Stimulated activated CD8-positive, alpha-beta memory T cell treated with anti-CD3 and anti-CD28 coated beads, Interleukin-2, amount 100 ng/mL, for 1 hour (primary cell): ENCODE measurements at places on chromosomes 5 and 9.

DNA sequence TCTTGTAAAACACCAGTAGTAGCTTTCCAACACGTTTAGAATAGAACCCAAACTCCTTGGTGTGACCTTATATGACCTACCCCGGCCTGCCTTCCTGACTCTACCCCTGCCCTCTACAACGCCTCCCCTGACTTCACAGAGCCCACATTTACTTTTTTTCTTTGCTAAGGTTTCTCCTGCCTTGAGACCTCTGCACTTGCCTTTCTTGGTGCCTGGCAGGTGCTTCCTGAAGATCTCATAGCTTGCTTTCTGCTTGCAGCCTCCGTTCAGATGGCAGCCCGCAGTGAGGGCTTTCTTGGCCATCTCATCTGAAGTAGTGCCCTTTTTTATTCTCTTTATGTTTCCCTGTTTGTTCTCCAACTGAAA lies 24.3 kb downstream of the NUP214 start:
- DNase-seq, result no peak

GRCh38 chr5:140362875-140363630 lies 3.1 kb downstream of the SLC4A9 start:
- peak; percentile 54 for DNase-seq

DNA sequence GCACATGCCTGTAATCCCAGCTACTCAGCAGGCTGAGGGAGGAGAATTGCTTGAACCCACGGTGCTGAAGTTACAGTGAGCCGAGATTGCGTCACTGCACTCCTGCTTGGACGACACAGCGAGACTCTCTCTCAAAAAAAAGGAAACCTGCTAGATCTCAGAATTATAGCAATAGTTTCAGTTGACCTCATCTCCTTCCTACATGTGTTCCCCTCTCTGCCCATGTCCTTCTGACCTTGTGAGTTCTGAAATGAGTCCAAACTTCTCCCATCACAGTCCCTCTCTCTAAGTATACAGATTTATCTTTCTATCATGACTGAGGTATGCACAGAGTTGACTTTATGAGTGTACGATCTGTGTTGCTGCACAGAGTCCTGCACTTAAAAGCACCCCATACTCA lies 44.6 kb upstream of the SHOC1 start:
- DNase-seq, result no peak

DNA sequence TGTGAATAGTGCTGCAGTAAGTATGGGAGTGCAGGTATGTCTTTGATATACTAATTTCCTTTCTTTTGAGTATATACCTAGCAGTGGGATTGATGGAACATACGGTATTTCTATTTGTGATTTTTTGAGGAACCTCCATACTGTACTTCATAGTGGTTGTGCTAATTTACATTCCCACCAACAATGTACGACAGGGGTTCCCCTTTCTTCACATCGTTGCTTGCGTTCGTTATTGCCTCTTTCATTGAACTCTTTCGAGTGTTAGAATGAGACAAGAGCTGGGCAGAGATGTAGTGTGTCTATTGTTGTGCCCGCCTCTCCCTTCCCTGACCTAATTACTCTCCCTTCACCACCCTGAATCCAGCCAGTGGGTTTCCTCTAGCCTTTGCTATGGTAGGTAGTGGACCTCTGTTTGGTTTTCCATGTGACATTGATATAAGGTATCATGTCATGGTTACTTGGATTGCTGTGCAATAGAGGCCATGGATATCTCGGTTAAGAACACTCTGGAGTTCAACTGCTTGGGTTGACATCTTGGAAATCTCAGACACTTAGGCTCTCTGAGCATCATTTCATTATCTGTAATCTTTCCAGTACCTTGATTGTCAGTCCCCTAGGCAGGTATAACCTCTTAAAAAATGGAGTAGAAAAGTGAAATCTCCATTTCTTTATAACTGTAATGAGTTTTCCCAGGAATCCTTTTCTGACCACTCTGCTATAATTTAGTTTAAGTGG lies 19.5 kb downstream of the AOPEP start:
- no peak for DNase-seq

- no peak for DNase-seq
These were observed 713.4 kb downstream of the EFNA5 start for GRCh38 chr5:106957336-106957735.

- DNase-seq, result no peak
These were observed 68.0 kb upstream of the MAMDC2 start for GRCh38 chr9:69975681-69976080.

GRCh38 chr5:126062398-126063221 lies 360.6 kb upstream of the GRAMD2B start:
- DNase-seq, result no peak

DNA sequence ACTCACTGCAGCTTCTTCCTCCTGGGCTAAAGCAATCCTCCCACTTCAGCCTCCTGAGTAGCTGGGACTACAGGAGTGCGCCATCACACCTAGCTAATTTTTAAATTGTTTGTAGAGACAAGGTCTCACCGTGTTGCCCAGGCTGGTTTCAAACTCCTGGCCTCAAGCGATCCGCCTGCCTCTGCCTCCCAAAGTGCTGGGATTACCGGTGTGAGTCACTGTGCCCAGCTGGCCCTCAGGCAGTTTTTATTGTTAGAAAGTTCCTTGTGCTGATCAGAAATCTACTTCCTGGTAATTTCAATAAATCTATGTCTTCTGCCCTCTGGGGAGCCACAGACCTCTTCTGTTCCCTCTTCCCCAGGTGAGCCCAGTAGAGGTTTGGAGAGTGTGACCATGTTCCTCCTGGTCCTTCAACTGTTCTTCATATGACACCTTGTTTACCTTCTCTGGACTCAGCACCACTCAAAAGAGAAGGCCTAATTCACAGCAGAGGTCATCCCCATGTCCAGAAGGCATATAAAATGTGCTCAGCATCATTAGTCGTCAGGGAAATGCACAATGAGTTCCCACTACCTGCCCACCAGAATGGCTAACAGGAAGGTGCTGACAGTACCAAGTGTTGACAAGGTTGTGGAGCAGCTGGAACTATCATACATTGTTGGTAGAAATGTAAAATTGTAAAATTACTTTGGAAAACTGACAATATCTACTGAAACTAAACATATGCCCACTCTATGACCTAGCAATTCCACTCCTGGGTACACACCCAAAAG lies 10.4 kb downstream of the TMOD1 start:
- no peak for DNase-seq

DNA sequence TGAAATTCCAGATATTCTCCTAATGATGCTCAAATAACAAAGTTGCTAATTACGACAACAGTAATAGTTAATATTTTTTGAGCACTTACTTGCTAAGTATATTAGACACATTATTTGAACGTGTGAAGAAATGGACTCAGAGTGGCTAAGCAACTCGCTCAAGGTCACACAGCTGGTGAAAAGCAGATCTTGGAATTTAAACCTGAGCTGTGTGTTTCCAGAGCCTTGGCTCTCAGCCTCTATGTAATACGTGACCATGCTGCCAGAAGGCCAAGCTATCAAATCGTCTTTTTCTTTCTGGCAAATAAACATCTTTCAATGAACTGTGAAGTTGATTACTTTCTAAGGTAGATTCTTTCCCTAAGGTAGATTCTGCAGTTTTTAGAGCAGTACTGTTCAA lies 61.6 kb downstream of the KCTD16 start:
- no peak for DNase-seq

GRCh38 chr9:118059484-118060278 lies 355.5 kb downstream of the TLR4 start:
- DNase-seq, result no peak

DNA sequence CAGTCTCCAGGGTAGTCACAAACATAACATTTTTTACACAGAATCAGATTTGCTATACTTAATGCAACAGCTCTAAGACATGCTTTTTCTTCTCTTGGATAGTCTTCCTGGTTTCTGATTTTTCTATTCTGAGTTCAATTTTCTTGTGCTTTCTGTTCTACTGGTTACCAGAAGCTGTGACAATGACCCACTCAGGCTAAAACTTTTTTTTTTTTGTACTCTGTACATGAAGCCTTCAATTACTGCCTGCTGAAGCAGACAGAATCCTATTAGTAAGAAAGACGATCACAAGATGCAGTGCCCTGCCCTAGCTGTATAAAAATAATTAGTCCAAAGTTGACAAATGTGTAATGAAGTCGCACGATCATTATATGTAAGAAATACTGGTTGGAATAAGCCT lies 231.1 kb upstream of the TBCA start:
- DNase-seq, result no peak

DNA sequence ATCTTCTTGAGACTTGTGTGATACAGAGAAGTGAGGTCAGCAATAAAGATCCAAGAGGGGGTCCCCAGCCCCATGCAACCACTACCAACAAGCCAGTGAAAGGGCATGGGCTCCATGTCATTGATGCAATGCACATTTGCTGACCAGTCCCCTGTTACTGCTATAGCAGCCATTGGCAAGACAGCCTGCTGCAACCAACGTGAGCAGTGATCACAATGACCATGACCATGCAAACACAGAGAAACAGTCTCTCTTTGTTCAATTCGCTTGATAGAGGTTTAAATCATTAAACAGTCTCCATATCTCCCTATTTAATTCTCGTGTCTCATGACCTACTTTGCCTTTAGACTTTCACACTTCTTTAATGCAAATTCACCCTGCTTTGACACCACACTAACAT lies 30.0 kb upstream of the FOXB2 start:
- no peak for DNase-seq

GRCh38 chr5:136054142-136055019 lies 25.6 kb downstream of the TGFBI start:
- no peak for DNase-seq

GRCh38 chr9:27157736-27158135 lies 48.7 kb downstream of the TEK start:
- DNase-seq, result no peak

GRCh38 chr9:75087824-75088645 lies at the start of the genes NMRK1 and OSTF1:
NMRK1 (minus strand) TSS chr9:75088155; CDS start chr9:75083115, 5,040 bp downstream.
OSTF1 (plus strand) TSS chr9:75088514; CDS start chr9:75088693, 179 bp downstream.
- DNase-seq, result peak; percentile 88

GRCh38 chr9:135615666-135616618 lies 23.4 kb downstream of the GLT6D1 start:
- no peak for DNase-seq

- DNase-seq, result no peak
These were observed 2.0 kb downstream of the RASGEF1C start for GRCh38 chr5:180206993-180207392.

DNA sequence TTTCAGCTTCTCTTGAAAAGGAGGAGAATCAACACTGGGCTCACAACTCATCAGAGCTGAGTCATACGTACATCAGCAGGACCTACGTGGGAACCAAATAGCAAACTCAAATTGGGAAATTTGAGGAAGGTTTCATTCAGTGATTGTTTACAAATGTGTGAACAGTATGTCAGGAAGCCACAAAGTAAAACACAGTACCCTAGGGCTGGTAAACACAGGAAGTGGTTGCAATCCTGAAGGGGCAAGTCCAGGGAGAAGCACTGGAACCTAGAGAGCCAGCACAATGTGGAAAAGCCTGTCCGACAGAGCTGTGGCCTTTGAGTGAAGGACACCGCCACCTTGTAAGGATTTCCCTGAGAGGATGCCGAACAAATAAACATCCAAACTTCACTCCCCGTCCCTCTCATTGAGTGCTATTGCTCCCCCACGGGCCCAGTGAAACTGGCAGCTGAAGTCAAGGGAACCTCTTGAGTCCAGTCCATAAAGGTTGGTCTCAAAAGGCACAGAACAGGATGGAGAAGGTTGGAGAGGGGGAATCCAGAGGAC lies 26.7 kb upstream of the RICTOR start:
- DNase-seq, result no peak

DNA sequence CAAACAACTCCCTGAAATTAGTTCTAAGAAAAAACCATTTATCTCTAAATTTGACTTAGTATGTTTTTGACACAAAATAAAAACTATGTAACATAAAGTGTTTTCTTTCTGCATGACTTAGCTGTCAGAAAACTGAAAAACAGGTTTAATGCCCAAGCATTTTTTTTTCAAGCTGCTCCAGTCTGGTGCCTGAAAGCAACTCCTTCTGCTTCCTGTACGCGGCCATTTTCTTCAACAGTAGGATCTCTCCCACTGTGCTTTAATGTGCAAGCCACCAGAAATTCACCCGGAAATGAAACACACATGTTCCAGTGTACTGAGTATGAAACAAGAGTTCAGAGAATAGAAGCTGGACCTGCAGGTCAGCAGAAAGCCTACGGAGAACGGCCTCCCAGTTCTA lies 161.2 kb downstream of the MED27 start:
- DNase-seq, result no peak

DNA sequence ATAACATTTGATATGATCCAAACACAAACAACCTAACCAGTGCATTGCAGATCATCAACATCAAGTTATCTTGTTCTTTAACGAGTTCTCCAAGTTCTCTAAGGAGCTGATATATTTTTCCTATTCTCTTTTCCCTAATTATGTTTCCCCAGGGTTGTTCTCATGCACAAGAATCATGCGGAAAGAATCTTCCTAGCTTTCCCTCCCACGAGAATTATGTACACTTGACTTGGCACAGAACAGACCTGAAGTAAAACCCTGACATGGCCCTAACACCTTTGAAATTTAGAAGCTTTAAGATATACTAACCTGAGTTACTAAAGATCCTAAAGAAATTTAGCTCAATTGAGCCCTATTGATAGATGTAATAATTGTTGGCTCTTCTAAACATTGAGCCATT lies 110.7 kb upstream of the FST start:
- DNase-seq, result no peak

DNA sequence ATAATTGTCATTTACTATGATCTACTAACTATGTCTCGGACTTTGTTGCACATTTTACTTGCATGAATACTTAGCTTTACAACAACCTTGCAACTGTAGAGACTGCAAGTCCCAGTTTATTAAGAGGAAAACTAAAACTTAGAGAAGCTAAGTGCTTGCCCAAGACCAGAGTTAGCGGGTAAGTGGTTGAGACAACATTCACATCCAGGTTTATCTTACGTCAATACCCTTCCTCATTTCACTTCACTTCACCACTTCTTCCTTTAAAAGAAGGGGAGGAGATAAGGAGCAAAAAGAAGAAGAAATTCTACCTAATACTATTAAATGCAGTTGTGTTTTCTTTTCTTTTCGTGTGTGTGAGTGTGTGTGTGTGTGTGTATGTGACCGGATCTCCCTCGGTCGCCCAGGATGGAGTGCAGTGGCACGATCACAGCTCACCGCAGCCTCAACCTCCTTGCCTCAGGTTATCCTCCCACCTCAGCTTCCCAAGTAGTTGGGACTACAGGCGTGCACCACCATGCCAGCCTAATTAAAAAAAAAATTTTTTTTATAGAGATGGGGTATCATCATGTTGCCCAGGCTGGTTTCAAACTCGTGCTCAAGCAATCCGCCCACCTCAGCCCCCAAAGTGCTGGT lies 37.4 kb downstream of the MEGF9 start:
- DNase-seq, result no peak

DNA sequence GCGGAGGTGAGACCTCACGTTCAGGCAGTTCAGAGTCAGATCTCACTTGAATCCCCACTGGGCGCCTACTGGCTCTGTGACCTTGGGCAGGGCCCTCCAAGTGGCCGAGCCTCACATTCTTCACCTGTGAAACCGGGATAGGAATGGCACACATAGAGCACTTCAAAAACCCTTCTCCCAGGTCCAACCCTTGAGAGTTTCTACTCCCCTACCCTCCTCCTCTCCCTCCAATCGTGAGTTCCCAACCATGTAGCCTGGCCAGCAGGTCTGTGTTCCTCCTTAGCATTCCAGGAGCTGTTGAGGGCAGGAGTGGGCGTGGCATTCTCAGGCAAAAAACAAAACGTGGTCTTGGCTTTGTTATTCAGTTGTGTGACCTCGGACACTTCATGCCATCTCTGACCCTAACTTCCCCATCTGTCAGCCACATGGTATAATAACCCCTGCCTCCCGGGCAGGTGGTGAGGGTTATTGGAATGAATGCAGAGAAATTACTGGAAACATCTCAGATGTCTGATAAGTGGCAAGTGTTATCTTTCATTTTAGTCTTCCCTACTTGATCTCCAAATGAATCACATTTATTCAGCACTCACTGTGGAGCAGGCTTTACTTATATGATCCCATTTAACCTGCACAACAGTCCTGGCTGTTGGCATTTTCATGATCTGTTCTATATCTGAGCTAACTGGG lies 112.8 kb upstream of the BOD1 start:
- no peak for DNase-seq
